ENCODE measurements at places on chromosomes 11 and 22. TPM values are rescaled to one million over a fixed set of nuclear protein-coding genes. Genes with fewer than 3 reads are reported as not detected.

Gene MEI1
- 62.5 TPM for total RNA-seq

Gene FAM111B
- 0.22 TPM for total RNA-seq

Gene TPBGL
- total RNA-seq = 0.43 TPM

DNA sequence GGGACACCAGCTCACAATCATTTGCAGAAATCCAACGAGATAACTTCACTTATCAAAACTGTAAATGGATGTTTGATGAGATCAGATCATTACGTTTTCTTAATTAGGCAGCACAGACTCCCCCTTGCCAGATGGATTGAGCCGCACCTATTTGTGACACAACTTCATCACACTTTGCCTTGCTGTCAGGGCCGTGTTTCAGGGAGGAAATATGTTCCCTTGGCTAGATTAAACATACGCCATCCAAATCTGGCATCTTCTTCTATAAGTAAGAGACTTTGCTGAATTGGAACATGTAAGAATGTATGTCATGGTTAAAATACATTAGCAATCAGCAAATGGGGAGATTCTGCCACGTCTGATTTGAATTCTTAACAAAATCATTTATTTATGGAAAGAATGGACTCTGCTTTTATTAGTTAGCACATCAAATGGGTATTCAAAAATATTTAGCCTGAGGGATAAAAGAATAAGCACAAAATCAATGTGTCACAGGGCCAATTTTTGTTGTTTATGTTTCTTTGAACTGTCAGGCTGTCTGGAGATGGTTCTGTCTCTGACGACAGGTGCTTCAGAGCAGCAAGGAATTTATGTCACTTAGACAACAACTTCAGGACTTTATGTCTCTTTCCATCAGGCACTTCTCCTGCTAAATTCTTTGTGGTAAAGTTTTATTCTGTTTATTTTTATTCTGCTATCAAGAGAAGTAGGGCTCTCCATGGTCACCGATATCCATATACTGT lies 326.1 kb upstream of the NCAM1 start:
- DNase-seq = no peak

- no peak for DNase-seq
These were observed 35.9 kb upstream of the TREH start for GRCh38 chr11:118715245-118715831.

DNA sequence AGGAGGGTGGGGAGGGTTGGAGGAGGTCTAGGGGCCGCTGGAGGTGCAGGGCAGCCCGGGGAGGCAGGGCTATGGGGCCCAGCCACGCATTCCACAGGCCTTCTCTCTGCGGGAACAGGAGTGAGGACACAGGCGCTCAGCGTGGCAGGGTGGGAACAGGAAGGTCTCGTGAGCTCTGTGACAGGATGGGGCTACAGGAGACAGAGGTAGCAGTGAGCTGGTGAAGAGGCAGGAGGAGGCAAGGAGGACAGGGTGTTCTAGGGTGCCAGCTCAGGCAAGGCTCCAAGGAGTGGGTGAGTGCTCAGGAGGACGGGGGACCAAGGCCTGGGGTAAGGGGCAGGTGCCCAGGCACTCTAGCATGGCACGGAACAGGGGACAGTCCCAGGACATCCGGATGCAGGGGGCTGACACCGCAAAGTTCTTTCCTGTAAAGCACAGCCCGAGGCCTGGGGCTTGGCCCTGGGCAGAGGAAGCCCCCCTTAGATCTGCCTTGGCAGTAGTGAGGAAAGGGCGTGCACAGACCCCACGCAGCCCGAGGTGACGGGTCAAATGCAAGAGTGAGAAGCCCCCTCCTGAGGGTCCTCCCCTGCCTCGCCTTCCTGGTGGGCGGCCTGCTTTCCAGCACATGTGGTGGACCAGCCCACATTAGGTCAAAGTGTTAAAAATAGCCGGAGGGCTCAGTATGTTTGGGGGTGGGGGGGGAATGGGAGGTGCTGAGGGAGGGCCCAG lies 4.7 kb upstream of the NEAT1 start:
- DNase-seq = peak; percentile 52

DNA sequence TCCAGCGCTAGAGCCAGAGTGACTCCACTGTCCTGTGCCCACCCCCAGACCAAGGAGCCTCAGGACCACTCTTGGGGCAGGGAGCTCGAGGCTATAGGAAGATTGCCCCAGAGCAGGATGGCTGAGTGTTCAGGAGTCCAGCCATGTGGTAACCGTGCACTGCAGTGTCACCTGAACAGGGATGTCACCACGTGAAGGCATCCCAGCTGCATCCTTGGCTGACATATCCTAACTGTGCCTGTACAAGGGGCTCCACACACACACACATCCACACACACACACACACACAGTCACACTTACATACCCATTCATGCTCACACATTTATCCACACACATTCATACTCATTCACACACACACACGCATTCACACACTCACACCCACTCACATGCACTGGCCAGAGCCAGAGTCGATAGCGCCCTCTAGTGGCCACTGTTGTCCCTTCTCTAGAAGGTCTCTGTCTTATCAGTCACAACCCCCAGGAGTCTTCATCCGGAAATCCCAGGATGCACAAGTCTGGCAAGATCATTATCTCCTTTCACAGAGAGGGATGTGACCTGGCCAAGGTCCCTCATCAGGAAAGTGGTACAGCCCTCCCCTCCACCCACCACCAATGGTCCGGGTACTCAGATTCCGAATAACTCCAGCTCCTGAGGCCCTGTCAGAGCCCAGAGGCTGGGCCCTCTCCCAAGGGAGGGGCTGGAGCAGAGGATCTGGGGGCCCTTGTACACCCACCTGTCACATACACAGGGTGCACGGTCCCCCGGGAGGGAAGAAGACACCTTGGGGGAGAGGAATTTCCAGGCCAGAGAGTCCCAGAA lies 55.1 kb downstream of the IGLL5 start:
- peak; percentile 80 for DNase-seq

- DNase-seq = no peak
These were observed 48.5 kb downstream of the PACSIN2 start for GRCh38 chr22:42966497-42966896.

DNA sequence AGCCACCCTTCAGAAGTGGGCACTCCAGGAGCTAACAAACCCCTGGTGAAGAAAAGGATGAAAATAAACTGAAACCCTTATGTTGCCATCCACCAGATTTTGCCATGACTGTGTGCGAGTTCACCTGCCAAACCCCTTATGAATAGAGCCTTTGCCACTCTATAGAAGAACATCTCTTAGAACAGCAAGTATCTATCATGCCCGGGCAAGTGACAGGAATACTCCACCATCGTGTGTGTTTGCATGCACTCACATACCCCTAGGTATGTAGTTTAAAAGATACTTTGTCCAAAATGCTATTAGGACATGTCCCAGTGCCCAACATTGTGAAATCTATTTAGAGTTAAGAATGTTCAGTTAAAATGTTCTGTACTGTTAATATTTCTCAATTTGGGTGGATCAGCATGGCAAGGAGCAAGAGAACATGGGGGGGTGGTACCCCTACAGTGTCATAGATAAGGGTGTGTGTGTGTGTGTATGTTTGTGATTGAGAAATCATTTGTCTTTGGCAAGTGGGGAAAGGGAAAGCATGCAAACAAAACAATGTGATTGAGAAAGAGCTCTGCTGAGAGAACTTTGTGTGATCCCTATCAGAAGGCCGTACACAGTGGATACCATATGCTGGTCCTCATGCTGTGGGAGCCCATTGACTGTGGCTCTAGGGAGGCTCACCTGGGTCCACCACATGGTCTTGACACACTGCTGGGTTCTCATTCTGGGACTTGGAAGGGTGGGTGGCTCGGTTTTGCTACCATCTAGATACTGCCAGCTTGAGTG lies 94.9 kb downstream of the ZBTB16 start:
- no peak for DNase-seq

DNA sequence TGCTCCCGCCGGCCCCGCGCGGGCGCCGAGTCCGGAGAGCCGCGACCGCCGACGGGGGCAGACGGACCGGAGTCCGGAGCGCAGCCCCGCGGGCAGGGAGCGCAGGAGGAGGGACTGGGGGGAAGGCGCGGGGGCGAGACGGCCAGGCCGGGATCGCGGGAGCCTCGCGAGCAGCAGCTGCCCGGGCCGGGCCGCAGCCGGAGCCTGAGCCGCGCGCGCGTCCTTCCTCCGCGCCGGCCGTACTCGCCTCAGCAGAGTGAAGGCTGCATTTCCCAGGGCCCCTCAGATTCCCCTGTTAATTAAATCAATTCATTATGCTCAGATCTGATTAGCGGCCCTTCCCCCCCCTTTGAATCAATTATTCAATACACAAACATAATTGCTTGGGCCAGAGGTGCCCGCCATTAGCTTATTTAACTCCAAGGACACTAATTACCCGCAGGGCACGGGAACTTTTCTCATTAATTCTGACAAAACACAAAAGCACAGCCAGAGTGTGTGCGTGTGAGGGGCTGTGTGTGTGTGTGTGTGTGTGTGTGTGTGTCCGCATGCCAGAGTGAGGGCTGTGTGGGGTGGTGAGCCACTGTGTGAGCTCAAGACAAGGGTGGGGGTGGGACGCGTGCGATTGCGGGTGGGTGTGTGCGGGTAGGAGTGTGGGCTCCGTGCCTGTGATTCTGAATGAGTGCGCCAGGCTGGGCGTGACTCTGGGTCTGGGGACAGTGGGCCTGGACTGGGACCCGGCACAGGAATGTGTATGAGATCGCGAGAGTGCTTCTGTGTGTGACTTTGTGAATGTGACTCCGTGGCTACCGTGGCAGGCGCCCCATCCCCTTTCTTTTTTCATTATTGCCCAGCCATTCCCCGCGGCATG lies 5.1 kb upstream of the LMO1 start:
- no peak for DNase-seq

GRCh38 chr11:16191212-16191867 lies 165.0 kb downstream of the SOX6 start:
- DNase-seq = no peak

- no peak for DNase-seq
These were observed 31.2 kb upstream of the SLC5A4 start for GRCh38 chr22:32286290-32286840.

- DNase-seq = no peak
These were observed 27.4 kb downstream of the FBLN1 start for GRCh38 chr22:45529971-45530575.

GRCh38 chr11:78620159-78620558 lies 45.5 kb upstream of the NARS2 start:
- no peak for DNase-seq

- DNase-seq = no peak
These were observed 216.1 kb upstream of the NARS2 start for GRCh38 chr11:78790784-78791183.

All from CD8-positive, alpha-beta T cell (primary cell).